ENCODE measurements at places on chromosomes 3 and 15.

GRCh38 chr3:124951511-124952281, 17.1 kb upstream of the MUC13 start:
- no peak overlapping the region for H3K4me3 ChIP-seq
- no peaks in the 10 kb centered on the region for H3K4me1 ChIP-seq
- no peaks in the 10 kb centered on the region for H3K27me3 ChIP-seq
- no peaks in the 10 kb centered on the region for H3K36me3 ChIP-seq
- DNase-seq: no peak
- H3K27ac ChIP-seq: no peak overlapping the region

DNA sequence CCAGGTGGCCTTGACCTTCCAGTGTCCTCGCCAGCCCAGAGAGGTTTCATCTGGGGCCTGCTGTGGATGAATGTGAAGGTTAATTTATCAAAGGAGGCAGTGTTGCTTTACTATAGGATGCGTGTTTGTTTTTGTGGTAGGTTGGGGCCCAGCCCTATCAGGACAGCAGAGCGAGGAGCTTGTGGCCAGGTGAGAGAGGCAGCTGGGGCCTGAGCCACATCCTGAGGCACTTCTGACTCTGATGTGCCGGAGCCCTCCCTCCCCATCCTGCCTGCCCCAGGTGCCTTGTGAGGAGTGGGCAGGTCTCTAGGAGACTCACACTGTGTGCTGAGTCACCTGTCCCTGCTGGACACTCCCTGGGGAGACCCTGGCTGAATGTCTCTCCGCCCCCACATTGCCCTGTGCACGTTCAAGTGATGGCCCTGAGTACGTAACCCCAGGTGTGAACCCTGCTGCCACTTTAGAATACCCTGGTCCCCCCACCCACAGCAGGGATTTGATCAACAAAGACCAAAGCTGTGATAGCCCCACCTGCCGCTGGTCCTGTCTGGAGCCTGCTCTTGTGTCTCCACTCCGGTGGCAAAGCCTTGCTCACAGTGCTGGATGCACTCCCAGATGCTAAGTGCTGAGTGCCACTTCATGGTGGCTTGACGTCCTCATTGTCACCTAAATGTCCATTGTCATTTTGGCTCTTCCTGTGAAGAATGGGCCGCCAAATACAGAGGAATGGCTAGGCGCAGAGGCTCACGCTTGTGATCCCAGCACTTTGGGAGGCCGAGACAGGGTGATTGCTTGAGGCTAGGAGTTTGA, 16.0 kb downstream of the FBLN2 start:
- no peaks in the 10 kb centered on the region for H3K4me1 ChIP-seq
- DNase-seq: no peak
- H3K36me3 ChIP-seq: no peaks in the 10 kb centered on the region

DNA sequence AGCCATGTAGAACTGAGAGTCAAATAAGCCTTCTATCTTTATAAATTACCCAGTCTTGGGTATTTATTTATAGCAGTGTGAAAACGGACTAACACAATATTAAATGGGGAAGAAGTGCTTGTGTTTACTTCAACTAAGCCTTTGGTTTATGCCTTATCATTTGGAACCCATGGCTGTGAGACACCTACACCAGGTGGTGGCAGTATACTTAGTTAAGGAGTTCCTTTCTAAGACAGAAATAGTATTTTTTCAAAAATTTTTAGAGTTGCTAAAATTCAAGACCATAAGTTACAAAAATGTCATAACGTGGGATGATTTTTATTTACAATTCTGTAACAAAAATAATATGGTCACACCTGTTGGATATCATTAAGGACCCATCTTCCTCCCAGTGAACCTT, 354.5 kb upstream of the SOX14 start:
- H3K36me3 ChIP-seq: no peaks in the 10 kb centered on the region
- no peak overlapping the region for H3K27ac ChIP-seq
- H3K4me1 ChIP-seq: no peaks in the 10 kb centered on the region
- no peak overlapping the region for H3K4me3 ChIP-seq
- no peaks in the 10 kb centered on the region for H3K27me3 ChIP-seq
- no peak for DNase-seq

DNA sequence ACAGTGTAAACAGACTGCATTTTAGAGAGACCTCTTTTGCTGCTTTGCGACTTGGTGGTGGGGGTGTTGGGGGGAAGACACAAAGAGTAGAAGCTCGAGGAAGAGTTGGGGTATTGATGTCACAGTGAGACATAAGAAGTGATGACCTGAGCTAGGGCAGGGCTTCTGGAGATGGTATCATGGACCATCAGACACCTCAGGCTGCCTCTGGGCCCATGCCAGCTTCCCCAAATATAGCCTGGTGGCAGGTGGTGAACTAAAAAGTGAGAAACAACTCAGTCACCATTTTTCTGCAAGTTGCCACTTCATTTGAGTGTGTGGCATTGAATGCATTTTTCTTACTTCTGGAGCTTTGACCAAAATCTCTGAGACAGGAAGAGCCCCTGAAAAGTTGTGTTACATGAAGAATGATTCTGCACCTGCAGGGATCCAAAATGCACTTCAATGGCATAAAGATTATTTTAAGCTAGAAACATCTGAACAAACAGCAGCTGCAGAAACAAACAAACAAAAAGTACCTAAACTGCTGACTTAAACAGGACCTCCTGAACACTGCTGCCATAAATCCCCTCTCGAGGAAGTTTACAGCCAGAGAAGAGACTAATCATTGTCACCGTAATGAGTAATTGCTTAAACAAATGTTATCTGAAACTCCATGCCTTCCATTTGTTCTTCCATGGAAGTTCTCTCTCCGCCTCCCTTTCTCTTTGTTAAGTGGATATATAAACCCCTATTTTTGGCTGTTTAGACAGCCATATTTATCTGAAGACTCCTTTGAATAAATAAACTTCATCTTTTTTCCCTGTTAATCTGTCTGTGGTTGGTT, 15.2 kb upstream of the XIRP1 start:
- peaks cover 46% of the 10 kb centered on the region for H3K27me3 ChIP-seq
- H3K27ac ChIP-seq: no peak overlapping the region
- H3K36me3 ChIP-seq: no peaks in the 10 kb centered on the region
- no peaks in the 10 kb centered on the region for H3K4me1 ChIP-seq

DNA sequence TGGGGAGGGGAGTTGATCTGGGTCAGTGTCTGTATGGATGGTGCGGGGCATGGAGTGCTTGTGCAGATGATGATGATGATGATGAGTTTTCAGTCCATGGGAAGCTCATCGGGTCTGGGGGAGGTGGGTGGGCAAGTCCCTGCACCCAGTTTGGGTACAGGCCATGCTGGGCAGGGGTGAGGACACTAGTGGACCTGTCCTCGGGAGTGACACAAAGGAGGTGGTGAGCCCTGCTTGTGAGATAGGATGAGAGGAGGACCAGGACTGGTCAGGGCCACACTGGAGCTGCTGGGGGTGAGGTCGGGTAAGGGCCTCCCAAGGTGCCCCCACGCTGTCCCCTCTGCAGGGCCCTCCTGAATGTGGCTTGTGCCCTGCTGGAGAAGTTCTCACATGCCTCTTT, 177.9 kb downstream of the APBA2 start:
- H3K4me1 ChIP-seq: no peaks in the 10 kb centered on the region
- no peak for DNase-seq
- H3K36me3 ChIP-seq: no peaks in the 10 kb centered on the region
- H3K27me3 ChIP-seq: no peaks in the 10 kb centered on the region
- no peak overlapping the region for H3K27ac ChIP-seq

- H3K27ac ChIP-seq: no peak overlapping the region
- H3K4me1 ChIP-seq: no peaks in the 10 kb centered on the region
- no peak for DNase-seq
- H3K4me3 ChIP-seq: no peak overlapping the region
These were observed 77.8 kb downstream of the CDC25A start for GRCh38 chr3:48110463-48110862.

DNA sequence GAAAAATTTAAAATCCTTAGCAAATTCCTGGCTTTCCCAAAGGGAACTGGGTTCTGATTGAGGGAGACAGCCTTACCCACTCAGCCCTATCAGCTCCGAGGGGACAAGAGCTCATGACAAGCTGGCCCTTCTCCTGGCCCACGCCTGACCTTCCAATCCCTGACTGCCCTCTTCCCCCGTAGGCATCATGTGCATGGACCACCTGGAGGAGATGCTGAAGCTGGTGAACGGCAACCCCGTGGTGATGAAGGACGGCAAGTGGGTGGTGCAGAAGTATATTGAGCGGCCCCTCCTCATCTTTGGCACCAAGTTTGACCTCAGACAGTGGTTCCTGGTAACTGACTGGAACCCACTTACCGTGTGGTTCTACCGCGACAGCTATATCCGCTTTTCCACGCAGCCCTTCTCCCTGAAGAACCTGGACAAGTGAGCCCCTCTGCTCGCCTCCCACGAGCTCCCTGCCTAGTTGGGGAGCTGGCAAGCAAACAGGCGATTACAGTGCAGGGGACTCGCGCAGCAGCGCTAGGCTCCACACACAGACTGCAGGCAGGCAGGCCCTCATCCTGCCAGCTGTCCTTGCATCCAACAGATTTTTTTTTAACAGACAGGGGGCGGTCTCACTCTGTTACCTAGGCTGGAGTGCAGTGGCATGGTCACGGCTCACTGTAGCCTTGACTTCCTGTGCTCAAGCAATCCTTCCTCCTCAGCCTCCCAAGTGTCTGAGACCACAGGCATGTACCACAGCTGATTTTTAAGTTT, 16.8 kb downstream of the RPUSD3 start:
- H3K27me3 ChIP-seq: no peaks in the 10 kb centered on the region
- DNase-seq: peak; percentile 33
- no peak overlapping the region for H3K27ac ChIP-seq
- H3K36me3 ChIP-seq: peaks cover 56% of the 10 kb centered on the region
- H3K4me1 ChIP-seq: no peaks in the 10 kb centered on the region
